ENCODE measurements at places on chromosomes 2 and 18. TPM values are rescaled to one million over a fixed set of nuclear protein-coding genes. Genes with fewer than 3 reads are reported as not detected.

DNA sequence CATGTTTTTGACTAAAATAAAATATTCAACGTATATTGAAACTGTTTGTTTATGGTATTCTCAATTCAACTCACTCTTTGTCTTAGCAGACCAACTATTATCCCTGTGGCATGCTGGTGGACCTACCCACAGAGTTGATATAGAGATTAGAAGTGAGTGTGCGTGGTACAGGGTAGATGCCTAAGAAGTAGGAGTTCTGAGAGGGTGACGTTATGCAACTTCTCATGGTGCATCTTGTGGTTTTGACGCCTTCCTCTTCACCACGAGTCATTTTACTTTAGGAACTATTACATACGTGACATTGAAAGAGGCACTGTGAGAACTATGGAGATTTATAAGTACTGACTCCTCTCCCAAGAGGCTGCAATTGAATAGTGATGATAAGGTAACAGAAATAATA lies 26.6 kb upstream of the NAPG start:
- no peak for DNase-seq

DNA sequence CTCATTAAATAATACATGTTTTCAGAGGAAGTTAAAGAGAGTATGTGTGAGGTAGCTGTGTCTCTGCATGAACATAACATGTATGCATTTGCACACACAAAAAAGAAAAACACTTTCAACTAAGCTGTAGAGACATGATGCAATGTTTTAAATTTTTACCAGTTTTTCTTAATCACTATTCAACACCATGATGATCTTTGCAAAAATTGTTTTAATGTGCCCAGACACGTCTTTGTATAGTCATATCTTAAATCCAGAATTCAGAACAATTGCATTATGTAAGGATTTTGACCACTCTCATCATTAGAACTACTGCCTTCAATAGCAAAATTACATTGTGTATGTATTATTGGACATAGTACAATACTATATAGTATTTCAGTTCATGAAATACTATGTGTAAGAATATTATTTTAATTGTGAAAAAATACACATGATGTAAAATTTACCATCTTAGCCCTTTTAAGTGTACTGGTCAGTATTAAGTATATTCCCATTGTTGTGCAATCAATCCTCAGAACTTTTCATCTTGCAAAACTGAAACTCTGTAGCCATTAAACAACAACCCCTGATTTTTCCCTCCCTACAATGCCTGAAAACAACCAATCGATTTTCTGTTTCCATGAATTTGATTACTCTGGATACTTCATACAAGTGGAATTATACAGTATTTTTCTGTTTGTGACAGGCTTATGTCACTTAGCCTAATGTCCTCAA lies 104.5 kb upstream of the ACVR2A start:
- no peak for DNase-seq

DNA sequence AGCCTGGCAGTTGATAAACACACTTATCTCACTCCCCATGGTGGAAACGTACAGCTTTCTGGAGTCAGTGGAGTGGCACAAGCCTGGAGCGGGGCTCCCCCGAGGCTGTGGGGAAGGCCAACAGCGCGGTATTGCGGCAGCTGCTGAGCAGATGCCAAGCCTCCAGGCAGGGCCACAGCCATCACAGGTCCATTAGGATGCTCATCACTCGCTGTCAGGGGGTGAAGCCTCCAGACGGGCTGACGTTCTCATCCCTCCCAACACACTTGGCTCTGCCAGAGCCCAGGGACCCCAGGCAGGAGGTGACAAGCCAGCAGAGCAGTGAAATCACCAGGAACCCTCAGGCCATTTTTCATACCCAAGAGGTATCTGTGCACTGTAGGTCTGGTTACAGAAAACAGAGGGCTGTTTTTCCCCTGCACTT lies 529.2 kb upstream of the KLHL29 start:
- DNase-seq: no peak

DNA sequence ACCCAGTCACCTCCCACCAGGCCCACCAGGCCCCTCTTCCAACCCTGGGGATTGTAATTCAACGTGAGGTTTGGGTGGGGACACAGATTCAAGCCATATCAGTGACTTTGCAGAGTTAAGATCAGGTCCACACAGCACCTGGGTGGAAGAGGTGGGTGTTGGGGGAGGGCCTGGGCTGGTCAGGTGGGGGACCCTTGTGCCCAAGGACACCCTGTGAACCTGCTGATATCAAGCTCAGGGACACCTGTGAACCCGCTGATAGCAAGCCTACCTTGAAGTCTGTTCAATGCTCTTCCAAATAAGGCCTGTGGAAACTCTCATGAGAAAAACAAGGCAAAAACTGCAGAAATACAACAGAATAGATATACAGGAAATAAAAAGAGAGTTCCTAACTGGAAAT lies 19.9 kb upstream of the TPO start:
- no peak for DNase-seq

DNA sequence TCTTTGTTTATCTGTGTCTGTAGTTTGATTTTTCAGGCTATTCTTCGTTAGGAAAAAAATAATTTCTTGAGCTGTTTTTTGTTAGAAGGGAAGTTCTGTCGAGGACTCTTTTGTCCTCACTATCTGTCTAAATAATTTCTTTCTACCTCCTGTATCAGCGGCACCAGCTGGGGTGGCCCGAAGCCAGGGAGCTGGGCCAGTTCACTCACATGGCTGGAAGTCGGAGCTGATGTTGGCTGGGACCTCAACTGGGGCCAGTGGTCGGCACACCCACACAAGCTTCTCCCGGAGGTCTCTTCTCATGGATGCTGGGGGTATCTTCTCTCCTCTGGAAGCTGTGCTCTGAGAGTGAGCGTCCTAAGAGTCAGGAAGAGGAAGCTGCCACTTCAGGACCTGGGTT lies 8.0 kb upstream of the PDIA6 start:
- no peak for DNase-seq

DNA sequence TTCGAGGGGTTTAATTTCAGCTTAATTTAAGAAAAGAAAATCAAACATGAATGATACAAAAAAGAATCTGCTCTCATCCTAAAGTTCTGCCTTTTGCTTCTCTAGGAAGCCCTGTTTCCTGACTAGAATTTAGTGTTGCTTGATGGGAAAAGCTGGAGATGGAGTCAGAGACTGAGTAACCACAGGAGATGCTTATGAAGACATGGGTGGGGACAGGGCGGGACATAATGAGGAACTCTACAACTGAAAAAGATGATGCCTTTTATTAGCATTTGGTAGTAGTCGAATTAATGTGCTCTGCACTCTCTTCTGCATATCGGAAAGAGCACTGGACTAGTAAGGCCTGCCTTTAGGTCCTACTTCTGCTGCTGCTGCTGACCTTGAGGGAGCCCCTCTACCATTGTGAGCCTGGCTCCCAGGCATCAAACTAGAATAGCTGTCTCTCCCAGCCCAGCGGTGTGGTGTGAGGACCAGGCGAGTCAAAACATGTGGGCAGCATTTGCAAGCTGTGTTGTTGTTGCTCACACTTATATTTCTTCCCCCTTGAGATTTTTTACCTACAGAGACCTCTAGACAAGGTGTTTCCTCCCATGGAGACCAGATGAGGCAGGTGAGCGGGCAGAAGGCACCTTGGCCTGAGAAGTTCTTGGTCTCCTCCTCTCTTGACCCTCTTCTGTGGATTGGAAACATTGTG lies 61.5 kb downstream of the INPP4A start:
- DNase-seq: no peak

DNA sequence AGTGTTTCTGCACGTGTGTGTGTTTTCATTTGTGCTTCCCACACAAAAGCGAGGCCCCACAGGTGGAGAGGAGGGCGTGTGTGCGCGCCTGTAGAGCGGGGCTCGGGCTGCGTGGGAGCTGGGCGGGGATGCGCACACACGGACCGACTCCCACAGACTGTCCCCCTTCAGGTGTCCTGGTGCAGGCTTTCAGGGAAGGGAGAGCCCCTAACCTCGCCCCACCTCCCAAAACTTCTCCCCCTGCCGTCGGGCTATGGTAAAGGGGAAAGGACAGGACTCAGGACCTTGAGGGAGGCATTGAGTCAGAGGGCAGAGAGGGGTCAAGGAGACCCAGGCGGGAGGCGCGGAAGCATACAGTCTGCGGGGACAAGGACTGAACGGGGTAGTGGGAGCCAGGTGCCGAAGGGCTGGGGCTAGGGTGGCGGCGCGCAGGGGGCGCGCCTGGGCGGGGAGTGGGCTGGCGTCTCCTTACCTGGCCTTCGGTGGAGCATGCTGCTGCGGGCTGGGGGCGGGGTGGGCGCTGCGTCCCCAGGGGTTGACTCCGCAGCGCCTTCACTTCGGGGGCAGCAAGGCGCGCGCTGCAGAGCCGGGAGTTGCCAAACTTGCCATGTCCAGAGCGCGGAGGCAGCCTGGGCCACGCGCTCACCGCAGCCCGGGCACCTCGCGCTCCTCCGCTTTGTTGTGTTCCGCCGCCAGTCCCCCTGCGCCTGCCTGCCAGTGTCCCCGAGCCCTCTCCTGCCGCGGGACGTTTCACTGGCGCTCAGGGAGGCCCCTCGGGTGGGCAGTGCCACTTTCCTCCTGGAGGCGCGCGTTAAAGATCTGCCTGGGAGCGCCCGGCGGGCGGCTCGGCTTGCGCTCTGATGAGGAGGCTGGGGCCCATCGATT lies 302.0 kb downstream of the NCKAP5 start:
- no peak for DNase-seq

- DNase-seq: no peak
Observed at GRCh38 chr2:10140841-10141610, 18.5 kb downstream of the RRM2 start.

DNA sequence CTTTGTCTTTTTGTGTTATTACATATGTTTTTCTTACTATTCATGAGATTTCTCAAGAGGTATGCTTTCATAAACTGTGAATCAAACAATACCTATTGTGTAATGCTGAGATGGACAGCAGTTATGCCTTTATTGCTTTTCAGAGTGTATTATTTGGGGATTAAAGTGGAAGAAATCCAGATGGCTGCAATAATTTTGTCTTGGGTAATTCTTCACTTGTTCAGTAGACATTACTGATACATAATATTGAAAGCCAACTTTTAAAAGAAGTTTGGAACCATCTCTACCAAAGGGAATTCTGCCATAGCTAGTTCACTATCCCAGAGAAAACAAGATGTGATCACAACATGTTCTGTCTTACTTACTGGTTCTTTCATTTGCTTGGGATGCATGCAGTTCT lies 253.4 kb upstream of the ZSWIM2 start:
- peak; percentile 86 for DNase-seq

DNA sequence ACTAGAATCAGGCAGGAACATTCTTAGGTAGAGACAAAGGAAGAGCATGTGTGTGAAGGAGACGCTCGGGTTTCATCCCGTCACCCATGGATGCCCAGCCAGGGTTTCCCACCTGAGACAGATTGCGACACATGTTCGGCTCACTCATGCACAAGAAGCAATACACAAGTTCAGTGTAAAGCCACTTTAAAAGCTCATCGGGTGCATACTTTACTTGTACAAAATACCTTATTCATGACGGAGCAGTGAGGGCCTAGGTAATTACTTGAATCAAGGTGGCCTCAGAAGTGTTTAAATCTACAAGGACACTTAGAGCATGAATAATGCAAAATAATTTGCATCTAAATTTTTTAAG lies 42.0 kb downstream of the ZEB2 start:
- no peak for DNase-seq

DNA sequence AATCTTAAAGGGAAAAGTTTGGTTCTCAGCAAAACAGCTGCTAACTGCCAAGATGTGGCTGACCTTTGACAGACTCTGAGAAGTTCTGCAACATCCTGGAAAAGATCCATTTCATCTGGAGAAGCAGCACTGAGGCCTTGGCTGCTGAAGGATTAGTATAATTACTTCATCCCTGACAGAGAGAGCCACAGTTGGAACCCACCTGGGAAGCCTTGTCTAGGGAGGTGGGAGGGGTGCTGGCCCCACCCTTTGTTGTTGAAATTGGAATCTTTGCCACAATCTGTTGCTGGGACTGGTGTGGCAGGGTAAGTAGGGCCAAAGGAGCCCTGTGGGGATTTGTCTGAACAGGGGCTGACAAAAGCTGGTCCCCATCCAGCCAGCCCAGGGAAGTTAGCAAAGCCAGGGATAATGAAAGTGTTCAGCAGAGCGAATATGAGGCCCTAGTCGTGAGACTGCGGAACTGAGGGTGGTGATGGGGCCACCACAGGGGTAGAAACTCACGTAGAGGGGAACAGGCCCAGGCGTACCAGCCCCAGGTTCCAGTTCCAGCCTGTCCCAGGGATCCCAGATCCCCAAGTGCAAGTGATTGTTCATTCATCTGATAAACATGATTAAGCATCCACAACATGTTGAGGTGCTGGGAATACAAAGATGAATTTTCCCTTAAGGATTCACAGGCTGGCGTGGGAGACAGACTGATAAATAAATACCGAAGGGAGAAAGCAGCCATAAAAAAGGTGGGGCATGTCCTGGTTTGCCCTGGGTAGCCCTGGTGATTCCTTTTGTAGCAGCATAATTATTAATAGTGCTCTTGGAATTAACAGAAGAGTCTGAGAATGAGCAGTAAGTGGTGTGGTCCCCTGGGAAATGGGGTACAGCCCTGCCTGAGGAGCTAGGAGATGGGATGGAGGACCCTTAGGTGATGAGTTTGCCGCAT lies 60.0 kb downstream of the MYO1B start:
- DNase-seq: peak; percentile 86

DNA sequence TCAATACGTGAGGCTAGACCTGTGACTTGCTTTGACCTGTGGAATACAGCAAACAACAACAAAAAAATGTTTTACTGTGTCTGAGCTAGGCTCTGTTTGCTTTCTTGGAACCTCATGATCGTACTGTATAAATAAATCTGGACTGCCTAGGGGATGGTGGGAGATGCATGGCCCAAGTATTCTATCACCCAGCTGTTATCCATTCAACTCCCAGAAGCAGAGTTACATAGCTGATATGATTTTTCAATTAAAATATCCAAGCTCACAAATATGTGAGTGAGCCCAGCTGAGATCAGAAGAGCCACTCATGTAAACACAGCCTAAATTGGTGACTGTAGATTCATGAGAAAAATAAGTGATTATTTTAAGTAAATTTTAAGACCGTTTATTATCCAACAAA lies 154.1 kb upstream of the THUMPD2 start:
- peak; percentile 22 for DNase-seq

DNA sequence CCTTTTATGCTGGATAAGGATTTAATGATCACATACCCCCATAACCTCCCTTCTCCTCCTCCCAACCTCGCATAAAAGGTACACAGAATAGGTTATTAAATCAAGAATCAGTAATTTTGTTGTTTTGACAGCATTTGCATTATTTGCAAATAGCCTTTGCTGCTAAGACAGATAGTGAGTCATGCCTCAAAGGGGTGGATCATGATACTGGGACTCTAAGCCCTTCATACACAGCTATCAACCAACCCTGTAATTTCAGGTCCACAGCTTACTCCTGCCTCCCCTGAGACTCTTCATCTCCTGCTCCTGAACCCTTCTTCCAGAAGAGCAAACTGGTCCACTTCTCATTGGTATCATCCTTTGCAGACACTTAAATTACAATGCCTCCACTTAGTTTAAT lies 73.8 kb upstream of the KLHL29 start:
- DNase-seq: no peak

SCRN3 gene
- total RNA-seq: 18.2 TPM

KIF5C gene
- total RNA-seq: 2.3 TPM

RAB6C gene
- not detected for total RNA-seq

CCDC74B gene
- total RNA-seq: 3.1 TPM

SH2D6 gene
- not detected for total RNA-seq

DYSF gene
- 23.2 TPM for total RNA-seq

IGFBP5 gene
- total RNA-seq: 246 TPM

NCKAP1 gene
- total RNA-seq: 123 TPM

SPP2 gene
- not detected for total RNA-seq

SH3RF3 gene
- 3.8 TPM for total RNA-seq

TWSG1 gene
- 50.1 TPM for total RNA-seq

All from skin of body (tissue), 3 donors.